ENCODE measurements at places on chromosomes 2 and 18. TPM values are rescaled to one million over a fixed set of nuclear protein-coding genes. Genes with fewer than 3 reads are reported as not detected.

Gene PROKR1
- polyA plus RNA-seq, result not detected

Gene ZSWIM2
- polyA plus RNA-seq, result not detected

Gene CPLX4
- not detected for polyA plus RNA-seq

Gene POTEI
- polyA plus RNA-seq, result not detected

Gene SULT1C4
- 2.0 TPM for polyA plus RNA-seq
